GM23338 (cell line): ENCODE measurements at places on chromosomes 1 and 21. TPM values are rescaled to one million over a fixed set of nuclear protein-coding genes. Genes with fewer than 3 reads are reported as not detected.

DNA sequence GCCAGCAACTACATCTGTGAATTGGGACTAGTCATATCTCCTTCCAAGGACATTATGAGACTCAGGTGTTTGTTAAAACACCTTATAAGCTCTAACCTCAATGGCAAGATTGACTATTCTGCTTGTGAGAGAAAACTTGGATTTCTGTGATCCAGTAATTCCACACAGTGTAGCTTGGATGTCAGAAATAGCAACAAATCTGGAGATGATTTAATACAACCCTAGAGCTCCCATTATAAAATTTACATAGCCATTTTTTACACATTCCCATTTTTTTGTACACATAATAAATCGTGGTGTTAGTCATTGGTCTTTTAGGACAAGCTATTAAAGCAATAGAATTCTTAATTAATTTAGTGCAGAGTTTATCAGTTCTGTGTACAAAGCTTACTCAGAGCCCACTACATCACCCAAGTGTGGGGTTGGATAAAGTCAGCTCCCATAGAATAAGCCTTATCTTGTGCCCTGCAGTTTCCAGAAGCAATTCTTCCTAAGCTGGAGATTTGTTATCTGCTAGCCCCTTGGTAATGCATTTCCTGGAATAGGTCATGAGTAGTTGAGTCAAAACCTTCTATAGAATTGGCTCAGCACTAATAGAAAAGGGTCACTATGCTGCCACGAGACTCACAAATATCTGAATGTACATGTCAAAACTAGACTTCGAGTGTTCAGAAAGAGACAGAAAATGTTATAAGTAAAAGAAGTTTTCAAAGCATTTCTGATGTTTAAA, 434.0 kb upstream of the RUNX1 start:
- H3K27ac ChIP-seq: no peak overlapping the region
- no peak for DNase-seq
- H3K4me1 ChIP-seq: no peaks in the 10 kb centered on the region

DNA sequence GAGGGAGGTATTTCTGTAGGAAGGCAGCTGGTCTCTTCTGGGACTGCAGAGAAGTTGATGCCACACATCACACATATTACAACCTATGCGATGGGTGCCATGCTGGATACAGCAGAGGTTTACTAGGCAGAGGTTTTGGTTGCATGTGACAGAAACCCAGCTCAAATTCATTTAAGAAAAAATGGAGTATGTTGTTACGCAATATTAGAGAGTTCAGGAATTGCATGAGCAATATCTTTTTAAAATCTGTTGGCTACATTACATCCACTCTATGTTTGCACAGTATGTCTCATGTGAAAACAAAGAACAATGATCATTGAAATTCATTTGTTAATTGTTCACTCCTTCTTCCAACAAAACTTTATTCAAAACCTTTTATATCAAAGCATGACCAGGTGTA, 425.2 kb downstream of the RWDD3 start:
- no peaks in the 10 kb centered on the region for H3K27me3 ChIP-seq
- H3K36me3 ChIP-seq: peaks cover 5% of the 10 kb centered on the region; the same call in 1 of the 2 replicates
- DNase-seq: no peak

- DNase-seq: no peak
- H3K4me1 ChIP-seq: no peaks in the 10 kb centered on the region; the same call in 1 of the 2 replicates
- H3K4me3 ChIP-seq: no peak overlapping the region
- no peak overlapping the region for H3K27ac ChIP-seq
- H3K36me3 ChIP-seq: no peaks in the 10 kb centered on the region
Measured at GRCh38 chr1:42430286-42431135, 25.3 kb downstream of the ZMYND12 start.

DNA sequence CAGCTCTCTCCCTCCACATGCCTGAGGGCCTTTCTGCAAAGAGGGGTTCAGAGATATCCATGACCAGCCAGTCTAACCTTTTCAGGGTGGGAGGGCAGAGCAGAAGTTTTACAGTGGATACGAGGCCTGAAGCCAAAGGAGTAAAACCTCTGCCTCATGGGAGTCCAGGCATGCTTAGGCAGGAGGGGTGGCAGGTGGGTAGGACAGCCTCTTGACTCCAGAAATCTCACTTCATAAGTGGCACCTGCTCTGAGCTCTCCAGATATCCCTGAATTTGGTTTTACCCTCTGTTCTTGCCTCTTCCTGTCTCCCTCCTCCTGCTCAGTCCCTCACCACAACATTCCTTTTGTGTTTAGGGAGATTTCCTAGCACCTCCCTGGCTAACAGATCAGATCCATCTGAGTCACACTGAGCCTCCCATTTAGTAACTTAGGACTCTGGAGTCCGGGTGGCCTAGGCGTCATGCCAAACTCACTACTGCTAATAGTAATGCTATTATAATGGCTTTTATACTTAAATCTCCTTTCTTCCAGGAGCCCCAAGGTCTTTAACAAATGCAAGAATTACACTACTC, 201.0 kb downstream of the HS2ST1 start:
- no peaks in the 10 kb centered on the region for H3K27me3 ChIP-seq
- H3K27ac ChIP-seq: no peak overlapping the region

FABP3 gene
- 19.3 and 27.9 TPM in 2 replicates for total RNA-seq
